ENCODE measurements at places on chromosomes 3 and 15.

GRCh38 chr15:70436428-70436827, 326.9 kb downstream of the UACA start:
- no peak for DNase-seq

GRCh38 chr15:45831787-45832186, 197.0 kb downstream of the SQOR start:
- no peak for DNase-seq

DNA sequence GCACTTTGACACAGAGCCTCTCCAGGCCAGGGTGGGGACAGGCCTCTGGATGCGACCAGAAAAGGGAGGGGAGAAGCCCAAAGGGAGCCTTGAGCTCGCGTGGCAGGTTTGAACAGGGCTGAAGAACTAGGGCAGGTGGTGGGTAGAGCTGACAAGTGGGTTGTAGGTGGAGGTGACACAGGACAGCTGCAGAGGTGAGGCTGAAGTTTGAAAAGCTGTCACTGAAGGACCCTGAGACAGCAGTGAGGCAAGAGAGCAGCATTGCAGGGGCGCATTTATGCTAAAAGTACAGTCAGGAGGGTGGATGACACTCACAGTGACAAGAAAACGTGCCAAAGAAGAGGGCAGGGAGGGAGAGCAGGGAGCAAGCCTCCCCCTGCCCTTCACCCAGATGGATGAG, 21.8 kb upstream of the EPB42 start:
- no peak for DNase-seq

DNA sequence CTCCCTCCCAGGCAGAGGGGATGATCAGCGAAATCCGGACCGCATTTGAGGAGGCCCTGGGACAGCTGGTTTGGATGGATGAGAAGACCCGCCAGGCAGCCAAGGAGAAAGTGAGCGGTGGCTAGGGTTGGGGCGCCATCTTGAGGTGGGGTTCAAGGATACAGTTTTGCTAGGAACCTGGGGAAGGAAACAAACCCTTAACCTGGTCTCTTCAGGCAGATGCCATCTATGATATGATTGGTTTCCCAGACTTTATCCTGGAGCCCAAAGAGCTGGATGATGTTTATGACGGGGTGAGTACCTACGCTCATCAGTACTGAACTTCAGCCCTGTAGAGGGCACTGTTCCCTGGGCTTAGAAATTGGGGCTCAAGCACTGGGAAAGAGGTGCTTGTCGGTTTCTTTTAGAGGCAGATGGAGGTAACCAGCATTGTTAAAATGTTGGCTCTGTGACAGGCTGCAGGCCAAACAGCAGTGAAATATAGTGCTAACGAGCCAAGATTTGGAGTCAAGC, 9.6 kb upstream of the PSMD2 start:
- DNase-seq = peak; percentile 29

GRCh38 chr3:24343084-24343783, 151.4 kb downstream of the THRB start:
- DNase-seq = no peak

DNA sequence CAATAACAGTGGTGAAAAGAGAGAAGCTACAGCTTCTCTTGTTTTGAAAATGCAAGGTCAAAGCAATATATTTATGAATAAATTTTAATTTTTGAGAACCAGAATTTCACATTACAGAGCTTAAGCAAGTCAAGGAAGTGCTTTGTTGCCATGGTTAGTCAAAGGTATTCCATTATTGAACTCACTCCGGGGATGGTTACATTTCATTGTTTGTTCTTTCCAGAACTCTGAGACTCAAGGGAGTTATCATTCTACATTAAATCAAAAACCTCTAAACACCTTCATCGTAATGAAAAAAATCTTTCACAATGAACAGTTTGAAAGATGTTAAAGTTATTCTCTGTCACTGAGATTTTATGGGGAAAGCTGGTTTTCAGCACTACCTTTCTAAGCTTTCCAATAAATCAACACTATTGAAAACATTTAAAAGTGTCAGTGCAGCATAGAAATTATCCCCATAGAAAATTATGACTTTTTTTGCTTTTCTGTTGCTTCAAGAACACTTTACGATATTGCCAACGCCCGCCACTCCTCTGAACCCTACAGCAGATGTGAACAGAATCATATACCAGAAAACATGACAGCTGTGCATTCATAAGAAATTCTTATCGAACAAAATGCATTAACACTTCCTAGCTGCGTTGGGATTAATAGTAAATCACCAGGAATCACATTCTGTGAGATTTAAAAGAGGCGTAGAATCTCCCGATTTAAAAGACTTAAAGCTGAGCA, 83.0 kb downstream of the OTOL1 start:
- DNase-seq = no peak

- peak; percentile 61 for DNase-seq
Observed at GRCh38 chr3:38521391-38521987, 25.3 kb downstream of the EXOG start.

DNA sequence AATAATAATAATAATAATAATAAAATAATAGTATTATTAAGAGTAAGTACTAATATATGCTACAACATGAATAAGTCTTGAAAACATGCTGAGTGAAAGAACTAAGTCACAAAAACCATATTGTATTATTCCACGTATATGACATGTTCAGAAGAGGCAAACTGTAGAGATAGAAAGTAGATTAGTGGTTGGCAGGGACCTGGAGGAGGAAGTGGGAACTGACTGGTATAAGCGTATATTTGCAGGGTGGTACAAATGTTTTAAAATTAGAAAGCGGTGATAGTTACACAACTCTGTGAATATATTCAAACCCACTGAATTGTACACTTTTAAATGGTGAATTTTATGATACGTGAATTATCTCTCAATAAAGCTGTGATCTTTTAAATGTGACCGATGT, 32.8 kb downstream of the LRRK1 start:
- DNase-seq = no peak

- DNase-seq = no peak
Observed at GRCh38 chr3:71640331-71640983, 56.9 kb upstream of the FOXP1 start.

All from spinal cord (tissue), 10 donors.